ENCODE measurements at places on chromosomes 2 and 18.

- no peak for DNase-seq
Measured at GRCh38 chr2:223585666-223586065, 16.5 kb downstream of the SCG2 start.

DNA sequence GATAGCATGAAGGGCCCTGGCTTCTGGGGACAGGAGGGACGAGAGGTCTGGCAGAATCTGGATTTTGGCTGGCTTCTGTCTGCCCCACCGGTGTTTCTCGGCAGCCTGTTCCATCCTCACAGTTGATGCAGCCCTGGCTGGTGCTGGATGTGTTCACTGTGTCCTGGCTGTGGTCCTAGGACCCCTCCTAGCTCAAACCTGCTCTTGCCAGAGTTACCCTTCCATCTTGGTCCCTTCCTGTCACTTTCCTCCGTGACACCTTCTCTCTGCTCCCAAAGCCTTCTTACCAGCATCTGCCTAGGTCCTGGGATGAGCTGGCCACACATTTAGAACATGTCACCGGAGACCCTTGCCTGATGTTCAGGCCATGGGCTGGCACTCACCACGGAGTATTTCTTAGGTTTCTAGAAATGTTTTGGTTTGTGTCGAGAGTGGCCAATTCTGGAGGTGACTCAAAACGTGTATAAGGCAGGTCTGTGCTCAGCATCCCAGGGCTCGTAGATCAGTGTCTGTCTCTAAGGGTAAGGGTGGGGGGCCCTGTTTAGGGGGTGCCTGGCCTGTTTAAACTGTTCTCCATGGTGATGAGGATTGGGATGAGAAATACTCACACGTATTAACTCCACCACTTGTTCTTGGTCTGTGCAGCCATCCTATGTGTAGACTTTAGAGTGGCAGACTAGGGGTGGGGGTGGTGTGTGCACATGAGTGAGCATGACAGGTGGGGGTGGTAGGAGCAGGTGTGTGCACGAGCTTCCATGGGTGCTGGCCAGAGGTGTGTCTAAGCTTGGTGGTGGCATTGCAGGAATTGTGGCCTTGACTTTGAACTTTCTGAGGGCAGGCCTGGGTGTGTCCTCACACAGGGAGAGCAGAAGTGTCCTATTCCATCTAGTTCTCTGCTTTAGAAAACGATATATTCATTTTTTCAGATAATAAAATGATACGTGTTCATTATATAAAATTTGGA is 162.7 kb downstream of the DYSF start:
- DNase-seq: no peak

DNA sequence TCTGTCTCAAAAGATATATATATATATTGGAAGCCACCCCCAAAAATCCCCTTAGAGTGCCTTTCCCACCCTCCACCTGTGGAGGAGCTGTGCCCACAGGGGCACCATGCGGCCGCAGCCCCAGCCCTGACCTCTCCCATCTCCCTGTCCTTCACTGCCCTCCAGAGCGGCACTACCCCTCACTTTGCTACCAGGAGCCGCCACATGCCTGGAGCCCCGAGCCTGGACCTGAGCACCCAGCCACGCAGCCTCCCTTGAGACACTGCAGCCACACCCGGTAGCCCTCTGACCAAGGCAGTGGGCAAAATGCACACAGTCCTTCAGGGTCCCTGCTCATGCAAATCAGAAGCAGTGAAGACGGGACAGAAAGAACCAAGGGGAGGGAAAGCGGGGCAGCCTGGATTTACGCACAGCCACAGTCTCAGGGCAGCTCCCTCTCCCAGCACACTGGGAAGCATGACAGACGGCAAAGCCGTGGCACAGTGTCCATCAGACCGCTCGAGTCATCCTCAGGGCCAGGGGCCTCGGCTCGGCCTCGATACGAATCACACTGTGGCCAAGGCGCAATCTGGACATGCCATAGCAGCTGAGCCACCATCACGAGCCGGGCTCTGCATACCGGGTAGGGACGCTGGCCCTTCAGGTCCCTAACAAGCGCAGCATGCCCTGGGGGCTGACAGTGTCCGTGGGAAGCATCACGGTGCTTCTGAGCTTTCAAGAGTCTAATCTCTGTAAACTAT is 10.1 kb downstream of the HDAC4 start:
- DNase-seq: no peak

DNA sequence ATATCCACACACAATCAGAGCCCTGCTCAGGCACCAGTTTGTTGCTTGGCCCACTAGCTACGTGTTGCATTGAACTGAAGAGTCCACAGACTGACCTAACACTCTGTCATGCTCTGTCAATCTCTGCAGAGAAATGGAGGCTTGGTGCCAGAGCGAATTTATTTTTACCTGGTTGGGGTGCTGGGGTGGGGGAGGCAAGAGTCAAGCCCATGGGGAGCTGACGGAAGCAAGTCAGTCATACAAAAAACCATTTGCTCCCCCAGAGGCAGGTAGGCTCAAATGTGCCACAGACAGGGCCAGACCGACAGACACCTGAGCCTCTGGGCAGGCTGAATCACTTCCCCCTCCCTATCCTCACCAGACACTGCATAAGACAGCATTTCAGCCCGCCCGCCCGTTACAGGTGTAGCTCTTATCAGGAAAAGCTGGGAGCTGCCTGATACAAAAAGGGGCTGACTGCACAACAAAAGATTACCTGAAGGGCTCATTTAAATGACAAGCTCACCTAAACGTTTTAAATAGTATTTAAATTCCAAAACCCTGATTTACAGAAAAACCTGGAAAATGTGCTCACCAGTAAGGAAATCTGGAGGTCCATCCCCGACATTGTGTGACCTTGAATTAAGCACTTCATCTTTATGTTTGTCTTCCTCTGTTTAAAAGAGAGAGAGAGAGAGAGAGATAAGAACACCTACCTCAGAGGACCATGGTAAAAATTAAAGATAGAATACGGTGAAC is 2.1 kb upstream of the PCBP1 start:
- peak; percentile 34 for DNase-seq

DNA sequence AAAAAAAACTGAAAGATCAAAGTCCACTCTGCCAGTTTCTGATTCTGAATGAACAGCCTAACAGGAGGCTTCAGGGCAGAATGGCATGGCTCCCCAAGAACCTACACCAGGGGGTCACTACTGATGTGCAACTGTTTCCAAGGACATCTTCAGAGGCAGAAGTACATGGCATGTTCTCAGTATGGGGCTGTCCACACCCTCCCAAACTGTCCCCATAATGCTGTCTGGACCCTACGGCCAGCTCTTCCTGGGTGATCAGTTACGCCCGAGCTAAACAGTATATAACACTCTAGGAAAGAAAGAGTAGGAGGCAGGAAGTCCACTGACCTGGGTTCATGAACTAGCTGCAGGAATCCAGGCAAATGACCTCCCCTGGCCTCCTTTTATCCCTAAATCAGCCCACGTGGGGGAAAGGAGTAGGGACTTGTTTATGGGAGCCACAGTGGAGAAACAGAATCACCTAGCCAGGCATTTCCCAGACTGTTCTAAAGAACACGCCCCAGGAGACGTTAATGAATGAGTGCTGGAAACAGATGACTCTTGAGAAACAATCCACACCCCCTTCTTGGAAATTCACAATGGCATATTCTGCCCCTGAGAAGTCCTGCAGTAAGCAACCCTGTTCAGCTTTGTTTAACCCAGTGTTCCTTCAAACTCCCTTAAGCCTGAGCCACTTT is 2.5 kb downstream of the TMBIM1 start:
- no peak for DNase-seq

- DNase-seq: no peak
Measured at GRCh38 chr2:42054714-42055430, 7.1 kb downstream of the PKDCC start.

DNA sequence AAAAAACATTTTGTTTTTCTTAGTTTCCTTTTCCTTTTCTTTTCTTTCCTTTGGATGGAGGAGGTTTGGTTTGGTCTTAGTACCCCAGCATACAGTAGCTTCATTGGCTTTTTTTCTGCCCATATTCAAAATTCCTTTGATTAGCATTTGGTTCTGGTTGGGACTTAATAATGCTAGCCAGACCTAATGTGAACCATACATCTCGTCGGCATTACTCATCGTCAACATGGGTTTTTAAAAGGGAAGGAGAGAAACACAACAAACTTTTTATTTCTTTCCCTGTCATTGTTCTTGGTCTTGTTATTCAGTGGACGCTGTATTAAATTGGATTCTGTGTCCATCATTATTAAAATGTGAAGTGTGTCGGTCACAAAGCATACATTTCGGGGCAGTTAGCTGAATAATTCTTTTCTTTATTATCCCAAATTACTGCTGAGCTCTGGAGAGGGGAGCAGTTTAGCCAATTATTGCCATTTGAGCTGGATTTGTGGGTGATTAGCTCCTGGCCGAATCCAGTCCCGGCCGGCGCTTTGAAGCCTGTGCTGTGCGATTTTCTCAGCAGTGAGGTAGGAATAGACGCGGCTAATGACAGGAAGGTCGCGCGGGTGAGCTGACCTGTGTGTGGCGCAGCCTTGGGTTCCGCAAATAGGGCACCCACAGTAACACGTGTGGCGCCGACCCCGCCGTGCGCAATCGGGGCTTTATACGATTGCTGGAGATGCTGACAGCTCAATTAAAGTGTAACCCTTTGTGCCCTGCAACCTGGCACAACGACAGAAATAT is 303.3 kb downstream of the GBX2 start:
- no peak for DNase-seq

DNA sequence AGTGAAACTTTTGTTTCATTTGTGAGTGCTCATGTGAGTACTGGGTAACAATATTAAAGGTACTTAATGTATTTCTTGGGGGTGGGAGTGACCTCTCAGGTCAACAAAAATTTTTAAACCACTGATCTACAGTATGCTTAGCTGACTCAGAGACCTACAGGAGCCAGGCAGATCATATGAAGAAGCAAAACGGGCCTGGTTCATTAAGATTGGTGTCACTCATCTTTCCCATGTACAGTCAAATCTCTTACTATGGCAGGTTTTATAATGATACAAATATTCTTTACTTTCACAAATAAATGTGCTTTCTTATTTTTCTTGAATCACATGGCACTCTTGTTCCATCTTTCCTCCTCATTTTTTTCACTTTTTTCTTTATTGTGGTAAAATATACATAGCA is 7.7 kb upstream of the TMSB10 start:
- DNase-seq: no peak

DNA sequence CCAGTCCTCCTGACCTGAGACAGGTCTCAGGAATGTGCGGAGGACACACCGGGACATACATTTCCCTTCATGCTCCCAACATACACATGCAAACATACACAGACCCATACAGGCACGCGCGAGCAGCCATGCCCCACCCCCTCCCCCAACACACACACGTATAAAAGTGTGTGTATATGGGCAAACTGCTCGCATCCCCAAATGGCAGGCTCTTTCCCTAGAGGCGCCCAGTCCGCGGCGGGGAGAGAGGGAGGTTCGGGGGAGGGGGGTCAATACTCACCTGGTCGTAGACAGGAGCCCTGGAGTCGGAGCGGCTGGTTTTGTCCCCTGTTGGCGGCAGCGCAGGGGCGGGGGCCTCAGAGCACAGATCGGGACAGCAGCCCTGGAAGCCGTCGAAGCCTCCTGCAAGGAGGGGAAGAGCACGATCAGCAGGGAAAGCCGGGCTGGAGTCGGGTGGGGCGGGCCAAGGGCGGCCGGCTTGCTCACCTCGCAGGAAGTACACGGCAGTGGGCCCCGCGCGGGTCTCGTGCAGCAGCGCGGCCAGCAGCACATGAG is 682 bp downstream of the DUSP2 start:
- DNase-seq: no peak

GRCh38 chr18:11851806-11852337 is 659 bp downstream of the CHMP1B start:
- peak; percentile 18 for DNase-seq

DNA sequence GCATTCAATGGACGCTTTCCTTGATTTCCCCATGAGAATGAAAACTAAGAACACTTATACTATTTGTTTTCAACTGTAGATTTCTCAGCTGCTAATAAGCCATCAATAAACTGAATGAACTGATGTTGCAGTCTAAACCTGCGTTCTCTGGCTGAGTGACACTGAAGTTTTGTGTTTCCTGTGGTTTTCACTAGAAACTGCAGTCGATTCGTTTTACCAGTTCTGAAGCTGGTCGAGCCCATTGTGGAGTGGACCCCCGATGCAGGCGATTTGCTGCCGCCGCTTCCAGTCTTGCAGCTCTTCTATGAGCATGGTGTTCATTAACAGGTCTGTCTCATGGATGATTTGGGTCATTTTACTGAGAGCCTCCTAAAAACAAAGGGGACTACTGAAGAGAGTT is 50.6 kb upstream of the STAT1 start:
- no peak for DNase-seq

DNA sequence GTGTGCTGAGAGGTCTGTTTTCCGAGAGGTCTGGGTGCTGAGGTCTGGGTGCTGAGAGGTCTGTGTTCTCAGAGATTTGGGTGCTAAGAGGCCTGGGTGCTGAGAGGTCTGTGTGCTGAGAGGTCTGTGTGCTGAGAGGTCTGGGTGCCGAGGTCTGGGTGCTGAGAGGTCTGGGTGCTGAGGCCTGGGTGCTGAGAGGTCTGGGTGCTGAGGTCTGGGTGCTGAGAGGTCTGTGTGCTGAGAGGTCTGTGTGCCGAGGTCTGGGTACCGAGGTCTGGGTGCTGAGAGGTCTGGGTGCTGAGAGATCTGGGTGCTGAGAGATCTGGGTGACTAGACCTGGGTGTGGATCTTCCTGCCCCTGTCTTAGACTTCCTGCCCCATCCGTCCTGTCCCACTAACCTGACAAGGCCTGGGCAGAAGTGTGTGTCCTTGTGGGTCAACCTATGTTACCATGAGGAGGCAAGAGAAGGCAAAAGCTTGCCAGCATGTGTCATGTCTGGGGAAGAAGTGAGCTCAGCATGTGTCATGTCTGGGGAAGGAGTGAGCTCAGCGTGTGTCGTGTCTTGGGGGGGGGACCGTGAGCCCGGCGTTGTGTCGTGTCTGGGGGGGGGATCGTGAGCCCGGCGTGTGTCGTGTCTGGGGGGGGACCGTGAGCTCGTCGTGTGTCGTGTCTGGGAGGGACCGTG is 69.3 kb downstream of the KCNG2 start:
- no peak for DNase-seq

GRCh38 chr2:119478978-119479295 is 45.3 kb downstream of the SCTR start:
- no peak for DNase-seq

GRCh38 chr18:5582849-5583681 is 39.3 kb upstream of the EPB41L3 start:
- DNase-seq: no peak

DNA sequence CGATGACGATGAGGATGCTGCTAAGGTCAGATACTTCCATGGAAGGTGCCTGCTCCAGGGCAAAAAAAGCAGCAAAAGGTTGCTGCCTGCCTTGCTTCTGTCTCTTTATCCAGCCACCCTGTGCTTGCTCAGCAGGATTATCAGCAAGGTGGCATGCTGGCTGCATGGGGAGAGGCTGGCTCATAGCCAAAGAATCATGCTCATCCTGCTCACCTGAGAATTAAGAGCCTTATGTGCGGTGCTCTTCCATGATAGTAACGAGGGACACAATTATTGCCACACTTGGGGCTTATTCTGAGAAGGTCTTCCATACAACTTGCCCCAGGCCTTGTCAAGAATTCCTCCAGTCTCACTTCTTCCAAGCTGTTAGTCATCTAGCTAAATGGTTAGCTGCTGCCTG is 60.4 kb upstream of the SEC11C start:
- DNase-seq: no peak

Data from stimulated activated CD8-positive, alpha-beta memory T cell treated with anti-CD3 and anti-CD28 coated beads, Interleukin-4, amount 100 ng/mL, for 4 hours (primary cell).